Mammary epithelial cell (primary cell): ENCODE measurements at places on chromosomes 1 and 21. TPM values are rescaled to one million over a fixed set of nuclear protein-coding genes. Genes with fewer than 3 reads are reported as not detected.

Gene LHX8
- not detected in 2 replicates for total RNA-seq

Gene CBR3
- 1.2 TPM for total RNA-seq

Gene SELE
- total RNA-seq, result not detected in 2 replicates

Gene FAM43B
- not detected for total RNA-seq

- no peak for DNase-seq
These were observed 90.0 kb downstream of the POU2F1 start for GRCh38 chr1:167310732-167311131.

DNA sequence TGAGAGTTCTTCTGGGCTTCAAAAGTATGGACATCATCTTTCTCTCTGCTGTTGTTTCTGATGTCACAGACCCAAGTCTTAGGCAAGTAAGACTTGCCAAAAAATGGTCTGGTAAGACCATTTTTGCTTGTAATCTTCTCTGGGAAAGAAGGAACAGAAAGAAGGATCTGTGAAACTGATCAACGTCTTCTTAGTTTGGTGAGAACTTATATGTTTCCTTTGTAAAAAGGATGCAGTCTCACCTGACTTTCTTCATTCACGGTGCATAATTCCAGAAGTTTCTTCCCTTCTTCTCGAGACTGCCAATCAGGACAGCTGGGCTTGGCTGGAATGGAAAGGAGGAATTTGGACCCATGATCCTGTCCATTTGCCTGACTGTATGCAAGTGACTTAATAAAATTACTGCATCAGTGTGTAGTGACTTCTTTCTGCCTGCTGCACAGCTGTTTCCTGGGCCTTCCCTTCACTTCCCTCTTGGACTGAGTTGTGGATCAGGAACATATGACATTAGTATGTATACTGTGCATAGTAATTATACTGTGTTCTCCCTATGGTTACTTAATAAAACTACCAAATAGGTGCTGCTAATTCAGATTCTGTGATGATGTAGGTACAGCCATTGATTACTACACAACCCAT, 7.6 kb upstream of the DENND1B start:
- DNase-seq, result no peak

- DNase-seq, result peak; percentile 63
These were observed 99.4 kb downstream of the GIPC2 start for GRCh38 chr1:78145105-78145580.

DNA sequence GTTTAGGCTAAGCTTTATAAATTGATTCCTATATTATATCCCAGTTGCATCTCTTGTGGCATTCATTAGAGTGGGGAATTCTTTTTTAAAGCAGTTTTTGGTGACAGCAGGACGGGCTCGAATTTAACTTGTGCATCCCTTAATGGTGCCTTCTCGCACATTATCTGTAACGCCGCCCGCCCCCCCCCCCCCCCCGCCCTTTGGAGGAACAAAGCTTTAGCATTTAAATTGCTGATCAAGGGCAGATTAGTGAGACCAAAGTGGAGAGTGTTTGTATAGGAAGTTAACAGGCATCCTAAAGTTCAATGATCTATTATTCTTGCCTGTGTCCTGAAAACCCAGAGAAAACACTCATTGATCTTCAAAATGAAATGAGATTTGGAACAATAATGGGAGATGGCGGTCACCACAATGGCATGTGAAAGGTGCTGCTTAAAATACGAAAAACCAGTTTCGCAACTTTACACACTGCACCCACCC, 2.2 kb downstream of the LMO4 start:
- DNase-seq, result no peak

DNA sequence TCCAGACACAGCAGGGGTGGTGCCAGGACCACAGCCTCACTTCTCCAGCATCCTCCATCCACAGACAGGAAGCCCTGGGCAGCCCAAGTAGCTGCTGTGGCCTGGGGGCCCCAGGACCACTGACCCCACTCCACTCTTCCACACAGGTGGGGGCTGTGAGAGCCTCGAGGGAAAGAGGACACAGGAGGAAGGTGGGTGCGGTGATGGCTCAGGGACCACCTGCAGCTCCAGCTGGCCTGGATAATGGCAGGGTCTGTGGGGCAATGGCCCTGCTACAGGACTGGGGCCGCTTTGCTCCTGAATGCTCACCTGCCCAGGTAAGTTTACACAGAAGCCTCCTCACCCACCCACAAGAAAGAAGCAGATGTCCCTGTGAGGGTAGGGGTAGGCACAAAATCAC, 18.3 kb upstream of the PRSS38 start:
- no peak for DNase-seq

GRCh38 chr1:226082959-226083301, 20.4 kb downstream of the H3-3A start:
- DNase-seq, result peak; percentile 42

GRCh38 chr1:225881959-225882693, at the start of gene TMEM63A:
TSS of gene TMEM63A (minus strand) at chr1:225882380. CDS start at chr1:225877580, 4,800 bp downstream.
- peak; percentile 66 for DNase-seq

GRCh38 chr1:31750858-31751510, 13.2 kb downstream of the ADGRB2 start:
- DNase-seq, result no peak

GRCh38 chr1:234106032-234106431, 201.6 kb downstream of the SLC35F3 start:
- DNase-seq, result no peak

DNA sequence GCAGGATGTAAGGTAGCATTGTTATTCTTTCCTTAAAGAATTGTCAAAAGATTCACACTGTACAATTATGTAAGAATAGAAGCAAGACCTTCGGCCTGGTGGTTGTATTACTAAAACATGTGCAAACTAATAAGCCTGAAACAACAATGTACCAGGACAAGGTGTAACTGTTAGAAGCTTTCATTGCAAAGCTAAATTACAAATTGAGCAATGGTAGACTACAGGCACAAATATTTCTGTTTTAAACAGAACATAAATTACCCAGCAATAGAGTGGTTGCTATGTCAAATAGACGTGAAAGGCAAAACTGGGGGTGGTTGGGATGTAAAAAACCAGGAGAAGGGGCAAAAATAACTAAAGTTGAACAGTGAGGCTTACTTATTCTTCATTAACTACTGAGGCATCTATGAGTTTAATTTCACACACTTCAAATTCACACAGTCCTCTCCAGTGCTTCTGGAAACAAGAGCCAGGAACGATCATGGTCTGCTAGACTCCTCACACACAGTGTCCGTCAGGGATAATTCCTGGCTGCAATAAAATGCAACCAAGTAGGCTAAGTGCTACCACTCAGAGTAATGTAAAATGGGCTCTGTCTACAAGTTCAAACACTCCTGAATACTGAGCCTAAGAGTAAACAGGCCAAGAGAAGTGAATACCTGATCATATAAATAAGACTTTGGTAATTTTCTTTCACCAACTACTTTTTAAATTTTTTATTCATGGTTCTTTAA, 39.3 kb upstream of the C1orf198 start:
- DNase-seq, result no peak

DNA sequence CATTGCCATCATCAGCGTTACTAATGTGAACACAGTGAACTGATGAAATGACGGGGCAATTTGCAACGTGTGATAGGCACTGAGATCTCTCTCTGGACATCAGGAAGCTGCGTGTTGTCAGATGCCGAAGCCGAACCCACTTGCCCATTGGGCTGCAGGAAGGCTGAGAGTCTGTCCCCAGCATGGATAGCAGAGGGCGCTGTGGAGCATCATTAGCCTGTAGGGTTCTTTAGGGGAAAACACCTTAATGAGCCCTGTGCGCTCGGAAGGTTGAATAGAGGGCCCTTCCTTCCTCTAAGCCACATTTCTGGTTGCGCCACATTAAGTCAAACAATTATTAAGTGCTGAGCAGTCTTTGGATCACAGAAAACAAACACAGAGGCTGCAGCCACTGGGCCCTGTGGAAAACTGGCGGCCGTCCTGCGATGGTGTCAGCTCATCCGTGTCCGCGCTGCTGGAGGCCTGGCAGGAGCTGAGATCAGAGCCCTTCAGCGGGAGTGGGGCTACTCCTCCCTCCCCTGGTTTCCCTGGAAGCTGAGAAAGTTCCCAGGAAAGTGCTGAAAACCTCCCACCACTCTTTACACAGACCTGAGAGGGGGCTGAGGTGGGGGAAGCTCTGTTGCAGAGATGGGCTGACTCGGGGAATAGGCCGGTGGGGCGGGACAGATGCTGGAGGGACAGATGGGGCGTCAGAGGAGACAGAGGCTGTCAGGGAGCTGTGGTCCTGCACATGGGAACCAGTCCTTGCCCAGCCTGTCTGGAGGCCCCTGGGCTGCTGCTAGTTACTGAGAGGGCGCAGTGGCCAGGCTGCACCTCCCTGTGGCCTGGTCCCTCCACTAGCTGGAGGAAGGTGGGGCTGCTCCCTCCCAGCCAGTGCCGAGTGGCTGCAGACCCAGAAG, 12.7 kb downstream of the TFF2 start:
- DNase-seq, result no peak

DNA sequence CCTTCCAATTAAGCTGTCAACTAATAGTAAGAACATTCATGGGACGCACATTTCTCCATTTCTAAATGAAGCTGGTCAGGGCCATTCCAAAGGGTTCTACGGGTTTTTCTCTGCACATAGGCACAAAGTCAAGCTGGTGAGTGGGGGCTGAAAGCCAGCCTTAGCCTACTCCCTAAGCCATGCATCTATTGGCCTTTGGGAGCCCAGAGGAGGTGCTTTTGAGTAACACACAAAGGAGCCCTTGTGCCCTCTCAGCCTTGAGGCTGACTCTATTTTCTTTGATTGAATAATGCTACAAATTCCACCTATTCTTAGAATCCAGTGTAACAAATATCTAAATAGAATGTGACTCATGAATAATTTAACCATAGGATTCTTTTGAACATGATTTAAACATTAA, 73.6 kb downstream of the RGS13 start:
- DNase-seq, result peak; percentile 40
